ENCODE measurements at places on chromosomes 12 and 14.

DNA sequence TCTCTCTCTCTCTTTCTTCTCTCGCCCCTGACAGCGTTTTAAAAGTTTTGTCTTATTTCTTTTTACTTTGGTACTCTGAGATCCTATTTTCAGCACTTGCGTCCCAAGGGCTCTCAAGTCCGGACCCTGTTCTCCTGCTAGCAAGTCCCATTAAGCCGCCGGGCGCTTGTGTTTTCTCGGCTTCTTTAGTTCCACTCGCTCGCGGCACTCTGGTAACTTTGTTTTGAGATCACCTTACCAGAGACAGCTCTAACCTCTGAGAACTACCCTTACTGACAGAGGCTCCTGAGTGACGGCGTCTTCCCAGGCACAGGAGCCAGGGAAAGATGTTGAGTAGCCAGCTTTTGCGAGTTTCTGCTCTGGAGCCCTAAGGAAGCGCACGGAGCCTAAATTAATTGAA, 2.7 kb upstream of the MYF5 start:
- no peak for DNase-seq

- DNase-seq: no peak
Measured at GRCh38 chr12:66132408-66132807, 1.9 kb upstream of the LLPH start.

DNA sequence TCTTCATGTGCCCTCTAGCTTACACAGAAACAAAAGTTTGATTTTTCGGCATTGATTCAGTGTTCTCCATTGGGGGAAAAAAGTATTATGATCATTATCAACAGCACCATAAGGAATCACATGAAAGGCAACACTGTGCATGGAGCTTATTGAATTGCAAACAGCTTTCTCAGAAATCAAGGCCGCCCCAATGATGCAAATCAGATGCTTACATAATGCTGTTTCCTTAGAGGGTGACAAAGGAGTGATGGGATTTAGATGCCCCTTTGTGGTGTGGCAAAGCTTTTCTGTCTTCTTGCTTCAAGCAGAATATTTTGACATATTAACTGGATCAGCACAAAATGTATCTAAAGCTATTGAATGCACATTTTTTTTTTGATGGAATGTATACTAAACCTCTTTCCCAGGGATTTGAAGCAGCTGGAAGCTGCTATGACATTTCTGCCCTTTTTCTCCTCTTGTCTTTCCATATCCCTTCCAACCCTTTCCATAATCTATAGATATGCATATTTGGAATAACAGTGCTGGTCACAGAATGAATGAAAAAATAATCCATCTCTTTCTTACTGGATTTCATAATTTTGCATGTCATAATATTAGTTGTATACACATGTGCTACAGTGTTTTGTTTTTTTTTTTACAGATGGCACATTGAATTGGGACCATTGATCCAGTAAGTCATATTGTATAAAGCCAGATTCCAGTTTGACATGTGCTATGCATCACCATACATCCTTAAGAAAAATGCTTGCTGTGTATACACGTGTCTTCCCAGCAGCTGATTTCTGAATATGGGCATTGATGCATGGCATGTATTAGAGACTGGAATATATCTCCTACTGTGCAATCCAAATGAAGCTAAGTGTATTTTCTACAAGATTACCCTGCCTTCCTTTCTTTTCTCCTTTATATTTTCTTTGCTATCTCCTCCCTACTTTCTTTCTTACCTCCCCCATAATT, 259.7 kb upstream of the DCN start:
- no peak for DNase-seq

GRCh38 chr14:26887847-26888246, 290.0 kb upstream of the NOVA1 start:
- no peak for DNase-seq

DNA sequence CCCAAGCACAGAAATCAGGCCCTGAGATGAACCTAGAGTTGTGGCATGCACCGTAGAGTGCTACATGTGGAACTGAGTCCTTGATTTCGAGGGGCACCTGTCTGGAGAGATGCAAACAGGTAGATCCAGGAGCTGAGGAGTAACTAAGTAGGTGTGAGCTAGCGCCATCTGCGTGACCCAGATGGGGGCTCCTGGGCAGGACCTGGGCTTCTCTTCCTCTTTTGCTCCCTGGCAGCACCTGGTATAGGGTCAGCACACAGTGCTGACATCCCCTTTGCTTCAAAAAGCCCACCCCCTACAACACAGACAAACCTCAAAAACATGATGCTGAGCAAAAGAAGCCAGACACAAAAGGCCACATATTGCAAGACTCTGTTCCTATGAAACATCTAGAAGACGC, 65.8 kb downstream of the PITPNM2 start:
- DNase-seq: no peak

- no peak for DNase-seq
Measured at GRCh38 chr14:75822522-75823141, 159.2 kb downstream of the TGFB3 start.

DNA sequence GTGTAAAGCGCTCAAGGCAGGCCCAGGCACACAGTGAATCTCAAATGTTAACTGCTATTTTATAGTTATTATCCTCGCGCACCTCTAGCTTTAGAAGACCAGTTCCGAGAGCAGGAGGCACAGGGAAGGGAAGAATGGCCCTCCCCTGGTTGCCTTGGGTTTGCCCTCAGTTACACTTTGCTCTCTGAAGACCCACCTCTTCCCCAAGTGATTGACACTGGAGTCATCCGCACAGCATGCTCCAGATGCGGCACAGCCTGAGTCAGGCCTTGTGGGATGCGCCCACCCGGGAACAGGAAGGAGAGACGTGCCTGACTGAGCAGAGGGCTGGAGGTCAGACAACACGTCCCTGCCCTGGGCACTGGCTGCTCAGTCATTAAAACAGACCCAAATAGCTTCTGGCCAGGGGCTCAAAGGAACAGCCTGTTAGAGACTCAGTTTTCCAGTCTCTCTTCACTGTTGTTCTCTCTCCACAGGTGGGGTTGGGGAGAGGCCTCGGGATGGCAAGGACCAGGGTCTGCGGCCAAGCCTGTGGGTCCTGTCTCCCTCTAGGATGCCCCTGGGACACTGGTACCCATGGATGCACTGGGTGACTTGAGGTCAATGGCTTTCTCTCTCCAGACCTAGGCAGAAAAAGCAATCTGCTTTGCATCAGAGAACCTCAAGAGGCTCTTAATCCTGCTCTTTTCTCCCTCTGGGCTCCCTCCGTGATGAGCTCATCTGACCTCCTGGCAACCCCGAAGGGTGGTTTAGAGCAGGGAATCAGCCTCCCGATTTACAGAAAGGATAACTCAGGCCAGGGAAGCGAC, 13.6 kb upstream of the MLXIP start:
- no peak for DNase-seq

- DNase-seq: no peak
Measured at GRCh38 chr12:109679501-109680263, 33.9 kb upstream of the FAM222A start.

DNA sequence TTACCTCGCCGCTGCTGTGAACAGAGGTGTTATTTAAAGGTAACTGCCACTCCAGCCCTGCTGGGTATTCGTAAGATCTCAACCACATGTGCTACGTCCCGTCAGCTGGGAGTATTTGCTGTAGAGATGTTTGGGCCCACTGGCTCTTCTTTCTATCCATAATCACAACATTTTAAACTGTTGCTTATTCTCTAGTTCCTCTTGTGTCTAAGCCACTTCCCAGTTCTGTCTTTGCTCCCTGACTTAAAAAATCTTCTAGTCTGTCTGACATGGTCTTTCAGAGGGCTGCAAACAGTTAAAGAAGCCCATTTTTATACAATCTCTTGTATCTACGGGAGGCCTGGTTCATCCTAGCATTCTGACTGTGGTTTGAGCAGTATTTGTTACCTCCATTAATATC, 33.2 kb upstream of the HELB start:
- DNase-seq: no peak

GRCh38 chr12:45214749-45215418, 1.0 kb upstream of the ANO6 start:
- no peak for DNase-seq

DNA sequence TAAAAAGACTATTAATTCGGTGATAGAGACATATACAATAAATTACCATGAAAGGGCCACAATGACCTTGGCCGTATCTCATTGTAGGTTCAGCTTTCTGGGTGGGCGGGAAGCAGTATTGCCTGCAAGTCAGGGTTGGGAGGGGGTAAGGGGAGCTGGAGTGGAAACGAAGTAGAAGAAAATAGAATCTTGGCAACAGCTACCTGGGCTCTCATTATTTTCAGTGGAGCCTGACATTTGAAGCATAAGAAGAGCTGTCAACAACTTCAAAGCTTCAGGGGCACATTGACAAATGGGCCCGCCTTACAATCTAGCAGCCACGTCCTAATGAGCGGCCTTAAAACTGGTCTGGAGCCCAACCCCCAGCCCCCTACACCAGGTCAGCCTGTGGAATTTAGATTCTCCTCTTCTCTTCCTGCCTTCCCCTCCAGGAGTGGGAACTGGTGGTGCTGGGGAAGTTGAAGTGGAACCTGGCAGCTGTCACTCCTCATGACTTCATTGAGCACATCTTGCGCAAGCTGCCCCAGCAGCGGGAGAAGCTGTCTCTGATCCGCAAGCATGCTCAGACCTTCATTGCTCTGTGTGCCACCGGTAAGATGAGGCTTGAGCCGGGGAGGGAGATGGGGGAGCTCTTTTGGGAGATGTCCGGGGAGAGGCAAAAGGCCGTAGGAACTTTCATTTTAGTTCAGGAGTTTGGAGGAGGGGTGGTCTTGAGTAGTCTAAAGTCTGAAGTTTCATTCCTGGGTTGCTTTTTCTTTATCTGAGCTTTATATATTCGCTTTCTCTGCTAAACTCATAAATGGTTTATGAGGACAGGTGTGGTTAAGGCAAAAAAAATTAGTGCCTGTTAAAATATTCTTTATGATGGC, 5.0 kb downstream of the CCND2 start:
- DNase-seq: no peak

GRCh38 chr12:92438641-92439419, 264.0 kb upstream of the PLEKHG7 start:
- DNase-seq: no peak

GRCh38 chr12:64737539-64737938, 21.7 kb downstream of the GNS start:
- no peak for DNase-seq

DNA sequence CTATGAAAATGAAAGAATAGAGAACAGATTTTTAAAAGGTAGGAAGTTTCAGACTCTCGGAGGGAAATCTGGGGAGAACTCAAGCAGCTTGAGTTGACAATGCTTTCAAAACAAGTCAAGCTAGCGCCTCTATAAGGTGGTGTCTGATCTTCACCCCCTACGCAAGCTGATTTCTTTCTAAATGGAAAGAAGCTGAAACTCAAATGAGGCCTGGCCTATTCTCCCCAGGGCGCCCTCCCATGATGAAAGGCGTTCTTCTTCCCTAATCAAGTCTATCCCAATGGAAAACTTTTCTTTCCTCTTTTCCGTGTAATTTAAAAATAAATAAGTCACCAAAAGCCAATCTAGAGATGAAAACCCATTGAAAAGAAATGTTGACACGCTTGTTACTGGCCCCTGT, 20.6 kb downstream of the PTHLH start:
- no peak for DNase-seq

DNA sequence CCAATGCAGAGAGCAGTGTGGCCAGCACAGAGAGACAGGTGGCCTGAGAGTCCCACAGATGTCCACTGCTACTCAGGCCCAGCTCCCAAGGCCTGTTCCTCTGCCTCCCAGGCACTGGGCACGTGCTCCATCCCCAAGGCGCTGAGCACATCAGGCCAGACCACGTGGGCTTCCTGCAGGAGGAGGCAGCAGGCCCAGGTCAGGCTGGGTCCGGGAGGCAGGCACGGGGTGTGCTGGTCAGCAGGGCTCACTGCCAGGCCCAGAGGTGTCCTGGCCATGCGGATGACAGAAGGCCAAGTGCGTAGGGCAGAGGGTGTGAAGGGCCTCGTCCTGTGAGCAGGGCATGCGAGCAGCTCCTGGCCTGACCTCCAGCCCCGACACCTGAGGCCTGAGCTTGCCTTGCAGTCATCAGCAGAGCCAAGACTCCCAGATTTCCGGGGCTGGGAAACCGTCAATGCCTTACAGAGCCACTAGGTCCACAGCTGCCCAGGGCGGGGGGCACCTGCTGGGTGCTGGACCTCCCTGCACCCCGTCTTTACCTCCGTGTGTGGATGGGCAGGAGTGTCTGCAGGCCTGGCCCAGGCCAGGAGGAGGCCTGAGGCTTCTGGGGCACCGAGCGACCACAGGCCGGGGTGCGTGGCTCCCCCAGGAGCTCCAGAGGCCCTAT, 14.9 kb downstream of the TRMT61A start:
- DNase-seq: no peak

- DNase-seq: no peak
Measured at GRCh38 chr12:125853670-125854069, 788.4 kb downstream of the AACS start.

DNA sequence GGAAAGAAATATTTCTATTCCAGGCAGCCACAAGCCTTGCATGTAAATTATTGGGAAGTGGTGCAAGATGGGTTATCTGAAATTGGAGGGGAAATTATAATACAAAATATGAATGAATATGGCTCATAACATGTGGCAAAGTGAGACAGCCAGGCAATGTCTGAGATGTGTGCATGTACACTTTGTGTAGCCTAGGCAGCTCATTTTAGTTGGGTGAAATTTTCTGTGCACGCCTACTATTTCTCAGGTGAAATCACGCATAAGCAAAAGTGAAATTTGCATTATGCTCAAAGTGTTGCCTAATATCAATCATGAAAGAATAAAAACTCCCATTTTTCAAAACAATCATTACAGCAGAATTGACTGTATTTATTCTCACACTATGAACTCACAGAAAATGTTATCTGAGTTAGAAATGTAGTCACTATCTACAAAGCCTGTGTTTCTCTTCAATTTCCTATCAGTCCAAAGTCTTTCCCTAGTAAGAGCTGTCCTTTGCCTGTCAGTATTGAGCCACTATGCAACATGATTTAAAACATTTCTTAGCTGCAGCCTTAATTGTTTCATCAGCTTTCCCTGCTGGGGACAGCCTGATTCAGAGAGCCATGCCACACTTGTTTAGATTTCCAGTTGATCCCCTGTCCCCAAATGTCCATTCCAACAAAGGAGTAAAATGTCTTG, 80.7 kb downstream of the EPS8 start:
- no peak for DNase-seq

DNA sequence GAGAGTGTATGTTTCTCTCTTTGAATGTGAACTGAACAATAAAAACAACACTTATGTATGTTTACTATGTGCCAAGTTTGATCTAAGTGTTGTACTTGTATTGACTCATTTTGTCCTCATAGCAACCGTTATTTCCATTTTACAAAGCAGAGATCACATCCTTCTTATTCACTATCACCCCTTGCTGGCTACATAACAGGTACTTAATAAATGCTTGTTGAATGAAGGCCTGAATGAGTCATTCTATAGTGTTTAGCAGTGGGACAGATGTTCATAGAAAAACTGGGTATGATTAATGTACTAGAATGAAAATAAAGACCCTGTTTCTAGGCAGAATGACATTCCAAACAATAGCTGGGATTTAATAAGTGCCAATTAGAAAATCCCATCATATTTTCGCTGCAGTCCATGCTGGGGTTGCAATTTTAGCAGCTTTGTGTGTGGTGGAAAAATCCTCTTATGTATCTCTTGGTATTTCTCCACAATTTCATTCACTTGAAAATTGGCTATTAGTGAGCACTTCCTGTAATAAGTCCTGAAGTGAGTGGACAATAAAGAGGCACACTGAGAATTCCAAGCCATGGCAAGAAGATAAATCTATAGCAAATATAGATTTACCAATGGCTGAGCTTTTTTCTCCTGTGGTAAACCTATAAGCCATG, 86.0 kb downstream of the FAR2 start:
- no peak for DNase-seq

GRCh38 chr12:77560714-77561113, 270.0 kb upstream of the NAV3 start:
- no peak for DNase-seq

All from AG09319 (cell line).